ENCODE measurements at places on chromosomes 1 and 21.

- no peak overlapping the region for H3K27ac ChIP-seq
- H3K4me1 ChIP-seq: peaks cover 21% of the 10 kb centered on the region
- H3K36me3 ChIP-seq: no peaks in the 10 kb centered on the region
- peaks cover 21% of the 10 kb centered on the region for H3K27me3 ChIP-seq
Observed at GRCh38 chr1:227869851-227870305, 54.4 kb downstream of the PRSS38 start.

- H3K27ac ChIP-seq: peak overlapping the region; percentile 42
- no peak for DNase-seq
- peaks cover 1% of the 10 kb centered on the region for H3K36me3 ChIP-seq
- H3K4me3 ChIP-seq: peak overlapping the region; percentile 59
- peaks cover 82% of the 10 kb centered on the region for H3K27me3 ChIP-seq
Observed at GRCh38 chr1:119007670-119008482, 19.7 kb upstream of the TBX15 start.

DNA sequence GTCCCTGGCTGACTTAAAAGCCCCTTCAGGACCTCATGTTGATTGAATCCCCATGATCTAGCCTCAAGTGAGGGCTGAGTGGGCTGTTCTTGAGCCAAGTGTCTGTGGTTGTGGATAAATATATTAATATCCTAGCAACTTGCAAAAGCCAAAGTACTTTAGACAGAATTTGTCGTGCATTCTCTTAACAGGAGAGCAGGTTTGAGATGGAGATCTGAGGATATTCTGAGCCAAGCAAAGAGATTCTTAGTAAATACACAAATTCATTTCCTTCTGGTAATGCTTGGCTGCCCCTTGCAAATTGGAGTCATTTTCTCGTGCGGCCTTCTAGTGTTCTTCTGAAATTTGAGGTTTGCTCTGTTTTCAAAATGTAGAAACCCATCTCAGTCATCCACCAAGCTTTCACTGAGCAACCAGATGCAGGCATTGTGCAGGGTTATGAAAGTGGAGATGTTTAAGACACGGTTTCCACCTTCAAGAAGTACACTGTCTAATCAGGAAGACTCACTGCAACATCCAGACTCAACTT, 242.1 kb upstream of the JUN start:
- H3K4me1 ChIP-seq: peaks cover 6% of the 10 kb centered on the region
- DNase-seq: no peak
- H3K4me3 ChIP-seq: no peak overlapping the region
- peaks cover 9% of the 10 kb centered on the region for H3K27me3 ChIP-seq
- no peak overlapping the region for H3K27ac ChIP-seq

DNA sequence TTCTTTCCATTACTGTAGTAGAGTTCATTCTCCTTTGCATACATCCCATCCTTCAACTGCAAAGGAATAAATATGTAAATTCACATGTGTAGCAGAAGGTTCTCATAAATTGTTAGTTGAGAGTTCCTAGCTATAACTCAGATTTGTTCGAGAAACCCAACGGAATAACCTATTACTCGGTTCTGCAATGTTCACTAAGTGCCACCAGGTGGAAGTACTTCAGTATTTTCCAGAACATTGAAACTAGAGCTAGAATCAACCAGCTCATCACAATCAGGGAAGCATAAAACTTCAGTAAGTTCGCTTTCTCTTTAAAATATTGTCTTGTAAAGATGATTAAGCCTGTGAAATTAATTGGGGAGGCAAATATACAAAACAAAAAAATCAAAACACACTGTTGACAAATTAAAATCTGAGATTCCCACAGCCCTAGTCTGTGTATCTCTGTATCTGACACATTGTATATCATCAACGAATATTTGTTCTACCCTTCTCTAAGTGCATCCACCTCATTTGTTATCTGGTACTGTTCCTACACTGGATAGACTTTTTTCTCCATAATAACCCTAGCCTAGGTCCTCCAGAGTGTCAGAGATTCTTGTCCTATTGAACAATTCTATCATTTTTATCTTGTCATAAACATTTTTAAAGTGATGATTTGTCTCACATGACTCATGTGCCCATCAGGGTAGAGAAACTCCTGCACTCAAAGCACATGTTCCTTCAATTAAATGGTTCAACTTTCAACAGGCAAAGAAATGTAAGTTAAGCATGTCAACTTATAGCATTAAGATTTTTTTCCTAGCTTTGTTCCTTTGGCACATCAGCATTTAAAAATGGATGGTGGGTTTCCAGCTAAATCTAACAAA, 31.9 kb downstream of the MROH9 start:
- H3K36me3 ChIP-seq: no peaks in the 10 kb centered on the region
- no peak for DNase-seq
- H3K4me3 ChIP-seq: no peak overlapping the region

GRCh38 chr1:11749203-11749689, 12.7 kb upstream of the C1orf167 start:
- H3K4me3 ChIP-seq: no peak overlapping the region
- peak overlapping the region; percentile 67 for H3K27ac ChIP-seq
- H3K27me3 ChIP-seq: no peaks in the 10 kb centered on the region
- peaks cover 47% of the 10 kb centered on the region for H3K4me1 ChIP-seq
- H3K36me3 ChIP-seq: peaks cover 11% of the 10 kb centered on the region

GRCh38 chr1:206465951-206466350, 4.3 kb upstream of the IKBKE start:
- H3K27ac ChIP-seq: peak overlapping the region; percentile 85
- peaks cover 43% of the 10 kb centered on the region for H3K4me1 ChIP-seq
- peak overlapping the region; percentile 63 for H3K4me3 ChIP-seq
- DNase-seq: no peak

DNA sequence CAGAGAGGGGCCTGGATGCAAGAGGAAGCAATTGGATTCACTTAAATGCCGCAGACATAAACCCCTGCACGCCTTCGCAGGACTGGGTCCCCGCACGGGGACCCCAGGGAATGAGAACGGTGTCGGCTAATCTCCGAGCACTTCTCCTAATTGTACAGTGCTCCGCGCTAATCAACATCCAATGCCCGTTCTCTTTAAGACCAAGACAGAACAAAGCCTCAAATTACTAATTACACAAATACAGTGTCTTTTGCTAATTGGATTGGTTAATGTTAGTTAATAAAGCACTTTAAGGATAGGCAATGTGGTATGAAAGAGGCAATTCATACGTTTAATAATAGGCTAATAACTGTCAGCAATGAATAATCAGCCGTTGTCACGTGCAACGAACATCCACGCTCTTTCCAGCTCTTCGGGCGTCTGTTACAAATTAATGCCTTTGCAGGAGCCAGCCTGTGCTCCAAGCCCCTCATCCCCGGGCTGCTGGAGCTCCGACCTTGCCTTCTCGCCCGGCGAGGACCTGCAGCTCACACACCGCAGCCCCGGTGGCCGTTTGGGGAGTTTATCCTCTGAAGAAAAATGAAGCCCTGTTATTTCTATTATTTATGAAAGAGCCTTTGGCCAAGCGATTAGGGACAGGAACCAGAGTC, 157.8 kb downstream of the PRDM16 start:
- no peak for DNase-seq
- H3K4me3 ChIP-seq: no peak overlapping the region
- H3K36me3 ChIP-seq: no peaks in the 10 kb centered on the region
- H3K27ac ChIP-seq: no peak overlapping the region

GRCh38 chr21:43331962-43332828, 94.7 kb downstream of the SIK1 start:
- H3K27ac ChIP-seq: no peak overlapping the region
- peaks cover 11% of the 10 kb centered on the region for H3K36me3 ChIP-seq
- peaks cover 15% of the 10 kb centered on the region for H3K27me3 ChIP-seq
- H3K4me3 ChIP-seq: no peak overlapping the region
- H3K4me1 ChIP-seq: peaks cover 3% of the 10 kb centered on the region

DNA sequence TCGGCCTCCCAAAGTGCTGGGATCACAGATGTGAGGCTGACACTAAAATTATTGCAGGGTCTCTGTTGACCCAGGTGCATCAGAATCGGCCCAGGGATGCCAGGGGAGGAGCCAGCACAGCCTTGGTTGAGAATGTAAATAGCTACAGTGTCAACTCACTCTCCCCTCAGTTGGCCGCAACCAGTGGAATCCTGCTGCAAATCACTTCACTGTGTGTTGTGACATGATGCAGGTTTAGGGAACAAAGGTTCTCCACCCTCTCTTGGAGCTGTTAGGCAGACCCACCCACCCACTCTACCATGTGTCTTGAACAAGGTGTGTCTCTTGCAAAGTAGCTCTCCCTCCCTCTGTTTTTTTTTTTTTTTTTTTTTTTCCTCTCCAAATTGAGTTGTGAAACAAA, 60.5 kb upstream of the SOD1 start:
- no peaks in the 10 kb centered on the region for H3K27me3 ChIP-seq
- H3K36me3 ChIP-seq: no peaks in the 10 kb centered on the region
- H3K4me1 ChIP-seq: no peaks in the 10 kb centered on the region
- H3K27ac ChIP-seq: no peak overlapping the region
- H3K4me3 ChIP-seq: no peak overlapping the region

- no peak overlapping the region for H3K4me3 ChIP-seq
- DNase-seq: no peak
- no peaks in the 10 kb centered on the region for H3K4me1 ChIP-seq
- H3K27me3 ChIP-seq: no peaks in the 10 kb centered on the region
- no peaks in the 10 kb centered on the region for H3K36me3 ChIP-seq
- no peak overlapping the region for H3K27ac ChIP-seq
Observed at GRCh38 chr1:80403471-80403893, 1397.0 kb upstream of the ADGRL4 start.

DNA sequence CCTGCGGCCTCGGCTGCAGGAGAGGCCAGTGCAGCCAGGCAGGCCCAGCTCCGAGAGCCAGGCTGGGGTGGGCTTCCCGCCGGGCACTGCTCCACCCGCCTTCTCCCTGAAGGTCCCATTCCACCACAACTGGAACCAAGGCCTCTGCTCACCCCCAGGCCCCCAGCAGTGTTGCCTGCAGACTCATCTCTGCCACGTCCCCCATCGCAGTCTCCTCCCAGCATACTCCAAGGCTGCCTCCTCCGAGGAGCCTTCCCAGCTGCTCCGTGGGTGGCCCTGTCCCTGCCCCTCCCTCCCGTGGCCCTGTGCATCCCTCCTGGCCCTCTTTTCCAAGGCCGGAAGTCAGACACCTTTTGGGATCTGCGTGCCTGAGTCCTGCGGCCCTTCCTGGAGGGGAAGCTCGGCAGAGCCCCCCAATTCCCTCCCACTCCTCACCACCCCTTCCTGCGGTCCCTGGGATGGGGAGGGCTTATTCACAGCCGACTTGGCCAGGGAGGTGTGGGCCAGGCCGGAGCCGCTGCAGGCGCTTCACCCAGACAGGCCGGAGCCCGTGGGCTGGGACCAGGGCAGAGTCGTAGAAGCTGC, 47.6 kb downstream of the SLX9 start:
- H3K27me3 ChIP-seq: no peaks in the 10 kb centered on the region
- H3K27ac ChIP-seq: no peak overlapping the region
- no peaks in the 10 kb centered on the region for H3K36me3 ChIP-seq
- no peak overlapping the region for H3K4me3 ChIP-seq
- H3K4me1 ChIP-seq: no peaks in the 10 kb centered on the region

GRCh38 chr1:100708476-100709062, 11.0 kb upstream of the VCAM1 start:
- H3K36me3 ChIP-seq: peaks cover 10% of the 10 kb centered on the region
- DNase-seq: no peak
- H3K27me3 ChIP-seq: peaks cover 20% of the 10 kb centered on the region
- H3K27ac ChIP-seq: no peak overlapping the region
- H3K4me1 ChIP-seq: peaks cover 16% of the 10 kb centered on the region

DNA sequence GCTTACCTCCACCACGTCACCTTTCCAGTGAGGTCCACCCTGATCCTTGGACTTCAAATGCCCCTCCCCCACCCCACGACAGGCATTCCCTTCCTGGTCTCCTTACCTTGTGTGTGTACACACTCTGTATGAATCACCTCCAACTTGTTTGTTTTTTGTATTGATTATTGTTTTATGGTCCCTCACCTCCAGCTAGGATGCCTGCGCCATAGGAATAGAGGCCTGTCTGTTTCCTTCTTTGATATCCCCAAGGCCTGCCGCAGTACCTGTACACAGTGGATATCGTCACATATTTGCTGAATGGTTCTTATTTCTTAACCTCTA, 219.6 kb upstream of the POU3F1 start:
- no peak for DNase-seq
- H3K27me3 ChIP-seq: peaks cover 59% of the 10 kb centered on the region
- H3K36me3 ChIP-seq: no peaks in the 10 kb centered on the region

GRCh38 chr21:45303751-45304475, 16.2 kb upstream of the POFUT2 start:
- no peak overlapping the region for H3K4me3 ChIP-seq
- H3K36me3 ChIP-seq: no peaks in the 10 kb centered on the region
- H3K4me1 ChIP-seq: peaks cover 3% of the 10 kb centered on the region
- H3K27me3 ChIP-seq: peaks cover 44% of the 10 kb centered on the region
- DNase-seq: no peak

DNA sequence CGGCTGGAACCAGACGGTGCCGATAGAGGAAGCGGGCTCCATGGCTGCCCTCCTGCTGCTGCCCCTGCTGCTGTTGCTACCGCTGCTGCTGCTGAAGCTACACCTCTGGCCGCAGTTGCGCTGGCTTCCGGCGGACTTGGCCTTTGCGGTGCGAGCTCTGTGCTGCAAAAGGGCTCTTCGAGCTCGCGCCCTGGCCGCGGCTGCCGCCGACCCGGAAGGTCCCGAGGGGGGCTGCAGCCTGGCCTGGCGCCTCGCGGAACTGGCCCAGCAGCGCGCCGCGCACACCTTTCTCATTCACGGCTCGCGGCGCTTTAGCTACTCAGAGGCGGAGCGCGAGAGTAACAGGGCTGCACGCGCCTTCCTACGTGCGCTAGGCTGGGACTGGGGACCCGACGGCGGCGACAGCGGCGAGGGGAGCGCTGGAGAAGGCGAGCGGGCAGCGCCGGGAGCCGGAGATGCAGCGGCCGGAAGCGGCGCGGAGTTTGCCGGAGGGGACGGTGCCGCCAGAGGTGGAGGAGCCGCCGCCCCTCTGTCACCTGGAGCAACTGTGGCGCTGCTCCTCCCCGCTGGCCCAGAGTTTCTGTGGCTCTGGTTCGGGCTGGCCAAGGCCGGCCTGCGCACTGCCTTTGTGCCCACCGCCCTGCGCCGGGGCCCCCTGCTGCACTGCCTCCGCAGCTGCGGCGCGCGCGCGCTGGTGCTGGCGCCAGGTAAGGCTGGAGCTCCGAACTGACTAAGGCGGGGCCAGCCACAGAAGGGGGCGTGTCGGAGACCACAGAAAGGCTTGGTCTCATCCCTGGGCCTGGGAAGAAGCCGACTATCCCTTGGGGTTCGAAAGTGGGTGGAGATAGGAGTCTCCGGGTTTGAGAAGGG, 486 bp downstream of the SLC27A3 start:
- H3K27ac ChIP-seq: peak overlapping the region; percentile 74
- H3K4me1 ChIP-seq: peaks cover 37% of the 10 kb centered on the region
- peak overlapping the region; percentile 86 for H3K4me3 ChIP-seq
- no peaks in the 10 kb centered on the region for H3K27me3 ChIP-seq
